ENCODE measurements at places on chromosomes 2 and 18.

- no peak for DNase-seq
These were observed 815.1 kb upstream of the RAB6C start for GRCh38 chr2:129164220-129164949.

GRCh38 chr2:227785293-227785692 is 28.3 kb upstream of the CCL20 start:
- no peak for DNase-seq

- no peak for DNase-seq
These were observed 494.7 kb downstream of the BCL11A start for GRCh38 chr2:60058781-60059180.

- no peak for DNase-seq
These were observed 196.5 kb downstream of the LNPK start for GRCh38 chr2:175805442-175806124.

DNA sequence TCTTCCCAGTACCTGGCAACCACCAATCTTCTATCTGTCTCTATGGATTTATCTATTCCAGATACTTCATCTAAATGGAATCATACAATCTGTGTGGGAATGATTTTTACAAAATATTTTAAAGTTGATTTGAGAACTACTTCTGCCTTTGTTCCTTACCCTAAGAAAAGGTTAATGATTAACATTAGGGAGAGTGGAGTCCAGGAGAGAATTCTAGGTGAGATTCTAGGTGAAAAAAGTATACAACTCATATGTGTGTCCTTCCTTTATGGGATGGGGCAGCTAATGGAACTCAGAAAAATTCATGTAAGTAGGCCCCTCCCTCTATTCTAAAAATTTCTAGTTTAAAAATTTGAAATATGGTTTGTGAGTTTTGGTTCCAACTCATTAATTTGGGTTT is 35.9 kb upstream of the WDSUB1 start:
- DNase-seq, result no peak

DNA sequence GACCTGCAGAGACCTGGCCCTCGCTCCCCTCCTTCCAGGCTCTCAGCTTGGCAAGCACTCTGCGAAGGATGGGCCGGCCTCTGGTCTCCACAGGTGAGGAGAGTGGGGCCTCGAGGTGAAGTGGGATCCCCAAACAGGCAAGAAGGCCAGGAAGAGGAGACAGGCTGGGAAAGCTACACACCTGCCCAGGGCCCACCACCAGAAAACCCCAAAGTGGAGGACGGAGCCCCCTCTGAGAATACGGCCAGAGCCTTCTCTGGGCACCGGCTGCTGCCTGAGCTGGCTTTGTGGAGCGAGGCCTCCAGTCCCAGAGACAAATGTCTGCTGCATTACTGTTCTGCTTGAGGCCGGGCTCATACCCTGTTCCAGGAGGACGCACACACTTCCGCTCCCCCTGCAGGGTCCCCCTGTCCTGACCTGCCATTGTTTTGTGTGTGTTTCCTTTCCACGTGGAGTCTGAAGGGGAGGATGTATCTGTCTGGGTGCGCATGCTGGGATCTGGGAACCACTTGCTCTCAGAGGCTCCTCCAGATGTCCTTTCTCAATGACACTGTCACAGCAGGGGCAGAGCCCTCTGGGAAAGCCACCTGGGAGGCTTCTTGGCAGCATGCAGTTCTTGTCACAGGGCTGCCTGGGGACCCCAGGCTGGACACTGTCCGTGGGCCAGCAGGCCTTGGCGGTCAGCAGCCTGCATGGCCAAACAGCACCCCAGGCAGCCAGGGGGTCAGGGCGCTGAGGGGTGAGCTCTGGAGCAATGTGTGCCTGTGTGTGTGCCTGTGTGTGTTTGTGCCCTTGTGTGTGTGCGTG is 20.8 kb downstream of the KCNF1 start:
- DNase-seq, result no peak

DNA sequence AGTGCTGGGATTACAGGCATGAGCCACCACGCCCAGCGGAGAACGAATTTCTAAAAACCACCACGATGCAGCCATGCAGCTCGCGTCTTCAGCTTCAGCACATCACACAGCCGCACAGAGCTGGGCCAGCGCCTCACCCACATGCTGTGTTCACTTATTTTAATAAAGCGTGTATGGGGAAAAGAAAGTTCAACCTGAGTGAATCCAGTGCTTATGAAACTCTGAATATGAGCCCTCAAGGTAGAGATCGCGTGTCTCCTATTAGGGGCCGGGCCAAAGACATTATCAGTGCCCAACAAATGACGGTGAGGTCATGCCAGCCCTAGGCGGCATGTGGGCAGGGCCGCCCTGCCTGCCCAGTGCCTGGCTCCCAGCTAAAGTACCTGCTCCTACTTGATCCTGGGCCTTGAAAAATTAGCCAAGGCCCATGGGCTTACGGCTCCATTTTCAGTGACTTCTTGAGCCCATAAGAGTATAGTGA is 44.3 kb downstream of the SPRED2 start:
- no peak for DNase-seq

- DNase-seq, result no peak
These were observed 1.8 kb upstream of the RNF144A start for GRCh38 chr2:6915399-6915798.

DNA sequence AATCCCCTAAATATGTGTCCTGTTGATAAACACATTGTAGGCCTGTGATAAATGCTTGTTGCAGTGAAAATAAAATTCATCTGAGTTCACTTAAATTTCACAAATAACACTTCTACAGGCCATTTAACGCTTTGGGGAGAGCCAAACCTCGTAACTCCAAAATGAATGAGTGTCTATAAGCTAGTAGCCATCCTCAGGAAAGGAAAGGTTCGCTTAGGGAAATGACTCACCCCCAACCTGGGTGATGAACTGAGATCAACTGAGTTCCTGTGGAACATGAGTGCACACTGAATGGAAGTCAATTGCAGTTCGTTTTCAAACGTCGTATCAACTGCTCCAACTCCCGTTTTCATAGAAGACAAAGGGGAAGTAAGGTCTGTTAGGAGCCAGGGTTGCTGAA is 527.6 kb upstream of the ID2 start:
- no peak for DNase-seq

- no peak for DNase-seq
These were observed 7.7 kb downstream of the SH3YL1 start for GRCh38 chr2:256094-256493.

GRCh38 chr18:76592981-76593381 is 97.9 kb upstream of the ZNF516 start:
- no peak for DNase-seq

GRCh38 chr2:118940486-118941120 is 1.4 kb upstream of the MARCO start:
- no peak for DNase-seq

DNA sequence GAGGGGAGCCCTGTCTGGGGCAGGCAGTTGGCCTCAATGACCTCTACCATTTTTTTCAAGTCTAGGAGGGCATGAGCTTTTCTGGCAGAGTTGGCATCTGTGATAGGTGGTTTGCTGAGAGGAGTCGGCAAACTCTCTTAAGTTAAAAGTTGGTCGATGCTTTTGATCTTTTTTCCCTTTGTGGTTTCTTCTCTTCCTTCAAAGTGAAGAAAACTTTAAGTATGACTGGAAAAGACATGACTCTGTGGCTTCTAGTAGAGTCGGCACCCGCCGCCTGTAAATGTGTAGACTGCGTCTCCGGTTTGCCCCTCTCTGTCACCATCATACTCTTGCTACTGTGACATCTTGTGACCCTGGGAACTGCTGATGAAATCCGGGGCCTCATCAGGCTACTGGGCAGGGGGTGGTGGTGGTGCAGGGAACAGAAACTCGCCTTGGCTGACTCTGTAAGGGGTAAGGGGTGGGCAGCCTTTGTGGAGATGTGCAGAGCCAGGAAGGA is 21.1 kb downstream of the INPP5D start:
- DNase-seq, result no peak

DNA sequence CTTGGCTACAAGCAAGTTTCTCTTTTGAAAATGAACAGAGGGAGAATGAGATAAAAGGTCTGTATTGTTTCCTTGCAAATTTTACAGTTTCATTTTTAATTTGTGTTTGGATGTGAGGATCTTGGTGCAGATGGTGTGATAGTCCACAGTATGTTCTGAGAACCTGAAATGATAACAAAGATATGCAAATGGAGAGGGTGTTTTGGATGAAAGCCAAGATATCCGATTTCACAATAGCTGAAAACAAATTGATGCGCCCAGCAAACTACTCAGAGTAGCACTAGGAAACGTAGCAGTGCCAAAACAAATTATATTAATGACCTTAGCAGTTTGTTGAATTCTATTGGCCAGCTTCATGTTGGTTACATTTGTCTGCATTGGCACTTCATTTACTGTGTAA is 683.5 kb downstream of the TMEM182 start:
- no peak for DNase-seq

DNA sequence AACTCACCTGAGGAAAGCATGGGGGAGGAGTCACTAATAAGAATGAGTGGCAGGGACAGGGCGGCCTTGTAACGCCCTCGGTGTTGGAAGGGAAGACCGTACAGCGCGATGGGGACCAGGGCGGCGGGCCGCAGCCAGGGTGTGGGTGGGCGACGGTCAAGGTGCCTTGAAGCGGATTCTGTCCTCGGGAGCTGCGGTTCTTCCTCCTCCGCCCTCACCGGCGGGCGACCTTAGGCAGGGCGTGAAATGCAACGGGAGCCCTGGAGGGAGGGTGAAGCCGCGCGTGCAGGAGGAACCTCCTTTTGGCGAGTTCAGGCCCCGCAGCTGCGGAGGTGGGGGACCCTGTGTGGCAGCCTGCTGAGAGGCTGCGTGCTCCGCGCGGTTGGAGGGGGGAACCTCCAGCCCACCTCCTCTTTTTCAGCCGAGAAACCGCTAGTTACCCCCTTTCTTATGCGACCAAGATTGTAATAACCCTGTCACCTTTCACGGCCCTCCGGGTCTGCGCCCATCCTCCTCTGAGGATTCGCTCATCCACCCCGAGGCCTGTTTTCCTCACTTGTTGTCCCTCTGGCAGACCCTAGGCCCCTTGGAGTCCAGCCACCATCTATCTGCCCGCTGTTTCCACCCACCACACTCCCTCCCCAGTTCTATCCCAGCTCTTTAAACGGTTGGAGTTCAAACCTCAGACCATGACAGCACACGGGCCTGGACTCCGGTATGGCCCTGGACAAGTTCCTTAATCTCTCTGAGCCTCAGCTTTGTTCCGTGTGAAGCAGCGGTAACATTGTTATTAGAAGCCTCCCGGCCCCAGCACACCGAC is 823 bp upstream of the RNU2-63P start:
- DNase-seq, result no peak

GRCh38 chr2:96239745-96240264 is 26.0 kb downstream of the TMEM127 start:
- no peak for DNase-seq

DNA sequence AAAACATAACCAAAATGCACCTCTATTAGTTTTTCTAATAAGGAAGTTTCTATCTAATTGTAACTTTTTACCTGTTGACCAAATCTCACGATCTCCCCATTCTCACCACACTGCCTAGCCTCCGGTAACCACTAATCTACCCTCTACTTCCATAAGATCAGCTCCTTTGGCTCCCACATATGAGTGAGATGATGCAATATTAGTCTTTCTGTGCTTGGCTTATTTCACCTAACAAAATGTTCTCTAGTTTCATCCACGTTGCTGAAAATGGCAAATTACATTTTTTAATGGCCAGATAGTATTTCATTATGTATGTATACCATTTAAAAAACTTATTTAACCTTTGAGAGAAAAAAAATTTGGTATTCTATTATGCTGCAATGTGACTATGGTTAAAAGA is 379.0 kb upstream of the NXPH2 start:
- DNase-seq, result no peak

DNA sequence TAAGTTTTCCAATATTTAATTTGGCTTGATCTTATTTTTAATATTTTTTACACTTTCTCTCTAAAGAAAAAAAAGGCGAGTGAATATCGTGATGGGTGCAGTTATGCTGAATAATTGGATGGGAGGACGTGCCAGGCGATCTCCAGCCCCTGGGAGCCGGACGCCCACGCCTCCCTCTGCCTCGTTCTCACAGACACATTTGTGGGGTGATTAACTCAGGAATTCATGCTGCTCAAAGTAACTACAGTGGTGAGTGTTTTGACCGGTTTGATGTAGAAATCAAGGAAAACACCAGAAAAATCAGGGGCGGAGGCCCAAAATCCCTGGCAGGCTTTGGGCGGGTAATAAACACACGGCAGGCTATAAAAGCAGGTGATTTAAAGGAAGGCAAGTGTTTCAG is 736.8 kb upstream of the SALL3 start:
- DNase-seq, result no peak

- DNase-seq, result no peak
These were observed 206.0 kb downstream of the ZNF521 start for GRCh38 chr18:25145731-25146511.

DNA sequence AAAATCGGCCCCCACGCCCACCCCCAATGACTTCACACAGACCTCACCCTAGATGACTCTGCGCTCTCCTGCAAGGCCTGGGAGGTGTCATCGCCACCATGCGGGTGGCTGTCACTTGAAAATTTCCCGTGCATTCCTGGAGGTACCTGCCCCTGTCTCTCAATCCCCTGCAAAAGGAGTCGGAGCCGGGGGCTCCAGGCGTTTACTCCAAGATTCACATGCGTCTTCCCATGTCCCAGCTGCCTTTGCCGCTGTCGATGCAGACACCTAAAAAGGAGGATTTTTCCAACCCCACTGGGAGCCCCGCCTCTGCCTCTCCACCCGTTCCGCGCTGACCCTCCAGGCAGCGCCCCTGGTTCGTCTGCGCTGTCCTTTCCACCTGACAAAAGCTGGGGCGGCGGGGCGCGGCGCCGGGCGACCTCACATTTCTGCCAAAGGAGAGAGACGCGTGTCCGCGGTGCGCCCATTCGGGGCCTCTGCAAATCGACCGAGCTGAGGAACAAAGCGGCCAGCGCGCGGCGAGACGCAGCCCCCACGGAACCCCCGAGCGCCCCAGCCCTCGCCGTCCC is 667 bp downstream of the REEP1 start:
- no peak for DNase-seq
